ENCODE measurements at places on chromosomes 1 and 21. TPM values are rescaled to one million over a fixed set of nuclear protein-coding genes. Genes with fewer than 3 reads are reported as not detected.

TSPEAR gene
- 1.5 TPM for polyA plus RNA-seq

CASQ1 gene
- polyA plus RNA-seq, result 0.33 TPM

CR1 gene
- polyA plus RNA-seq, result 18.0 TPM

MCOLN2 gene
- 0.93 TPM for polyA plus RNA-seq

VWA5B1 gene
- polyA plus RNA-seq, result 5.4 TPM

SRSF11 gene
- 325 TPM for polyA plus RNA-seq

CTH gene
- 17.3 TPM for polyA plus RNA-seq

SLC45A1 gene
- 3.4 TPM for polyA plus RNA-seq

LMOD1 gene
- polyA plus RNA-seq, result 5.2 TPM

DNA sequence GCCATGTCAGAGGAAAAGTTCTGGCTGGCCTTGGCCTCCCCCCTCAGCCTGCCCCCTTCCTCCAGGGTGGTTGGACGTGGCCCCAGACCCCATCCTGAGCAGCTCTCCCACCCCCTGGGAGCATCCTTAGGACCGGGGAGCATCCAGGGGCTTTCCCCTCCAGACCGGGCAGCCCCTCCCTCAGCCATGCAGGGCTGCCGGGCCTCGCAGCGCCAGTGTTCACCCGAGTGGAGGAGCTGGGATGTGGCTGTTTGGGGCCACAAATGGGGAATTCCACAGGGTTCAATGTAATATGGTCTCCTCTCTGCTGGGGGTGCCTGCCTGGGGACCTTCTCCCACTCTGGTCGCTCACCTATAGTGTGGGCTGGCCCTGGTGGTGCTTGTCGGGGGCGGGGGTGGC is 4.2 kb upstream of the PFKL start:
- no peak for DNase-seq

GRCh38 chr1:117215733-117216462 is 5.2 kb upstream of the VTCN1 start:
- DNase-seq, result no peak

GRCh38 chr1:77925518-77925917 is 37.1 kb downstream of the NEXN start:
- DNase-seq, result no peak

GRCh38 chr21:15730484-15731242 is 881 bp downstream of the USP25 start:
- no peak for DNase-seq

DNA sequence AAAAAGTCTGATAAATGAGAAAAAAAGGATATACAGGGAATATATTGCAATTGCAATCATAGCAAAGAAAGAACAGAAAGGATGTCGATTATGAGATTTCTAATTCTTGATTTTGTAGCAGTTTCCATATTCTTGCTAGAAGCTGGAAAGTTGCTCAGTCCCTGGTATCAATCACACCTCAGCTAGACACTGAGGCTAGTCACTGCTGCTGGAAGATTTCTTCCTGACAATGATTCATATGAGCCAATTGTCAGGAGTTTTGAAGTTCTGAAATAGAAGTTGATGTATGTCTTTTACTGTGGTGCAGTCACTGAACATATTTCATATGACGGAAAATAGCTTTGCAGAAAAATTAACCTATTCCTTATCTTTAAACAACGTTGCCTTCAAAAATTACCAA is 208.4 kb upstream of the C1orf105 start:
- no peak for DNase-seq

DNA sequence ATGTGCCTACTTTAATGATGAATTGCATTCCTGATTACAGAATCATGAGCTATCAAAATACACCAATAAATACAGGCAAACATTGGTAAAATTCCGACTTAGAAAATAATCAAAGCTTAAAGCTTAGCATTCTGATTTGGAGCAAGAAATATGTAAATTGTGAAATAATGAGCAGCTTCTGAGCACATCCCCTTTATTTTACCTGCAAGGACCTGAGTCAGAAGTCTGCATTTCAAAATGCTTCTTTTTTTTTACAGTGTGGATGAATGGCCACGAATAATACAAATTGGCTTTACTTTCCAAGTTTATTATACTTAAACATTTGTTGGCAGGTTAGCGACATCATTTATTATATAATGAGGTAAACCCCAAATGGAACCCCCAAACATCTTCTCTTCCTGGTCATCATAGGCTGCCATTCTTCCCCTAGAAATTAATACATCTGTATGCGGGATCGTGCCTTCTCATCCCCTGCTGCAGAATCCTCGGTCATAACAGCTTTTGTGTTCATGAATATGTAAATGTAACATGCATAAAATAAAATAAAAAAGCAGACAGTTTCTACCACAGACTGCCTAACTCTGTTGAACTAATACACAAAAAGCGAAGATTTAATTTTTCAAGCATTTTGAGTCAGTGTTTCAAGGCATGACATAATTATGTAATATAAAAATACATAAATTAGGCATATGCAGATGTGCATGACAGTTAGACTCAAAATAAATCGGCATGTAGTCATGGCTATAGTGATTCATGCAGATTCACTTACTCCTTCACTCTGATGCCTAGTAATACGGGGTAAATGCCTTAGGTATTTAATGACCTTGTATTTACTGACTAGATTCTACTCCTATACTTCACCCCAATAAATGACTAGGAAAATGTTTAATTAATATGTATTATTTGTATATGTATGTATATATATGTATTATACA is 339.7 kb downstream of the USP25 start:
- no peak for DNase-seq

DNA sequence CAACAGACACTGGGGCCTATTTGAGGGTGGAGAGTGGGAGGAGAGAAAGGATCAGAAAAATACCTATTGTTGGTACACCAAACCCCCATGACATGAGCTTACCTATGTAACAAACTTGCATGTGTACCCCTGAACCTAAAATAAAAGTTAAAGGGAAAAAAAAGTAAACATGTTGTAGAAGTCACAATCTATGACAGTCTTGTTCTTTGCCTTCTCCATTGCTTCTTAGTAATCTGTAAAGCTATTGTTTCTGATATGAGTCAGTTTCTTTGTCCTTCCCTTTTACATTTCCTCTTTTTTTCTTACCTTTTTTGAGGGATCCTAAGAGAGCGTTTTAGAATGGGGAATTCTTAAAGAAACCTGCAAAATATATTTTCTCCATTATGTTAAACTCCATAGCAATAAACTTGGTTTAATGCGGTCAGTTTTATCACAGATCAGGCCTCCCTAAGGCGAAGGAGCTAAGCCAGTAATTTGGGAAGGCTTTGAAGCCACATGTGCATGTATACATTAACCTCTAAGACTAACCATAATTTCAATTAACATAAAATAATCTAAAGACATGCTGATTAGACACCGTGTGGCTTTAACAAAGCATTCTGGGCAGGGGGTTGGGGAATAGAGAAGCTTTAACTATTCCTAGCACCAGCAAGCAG is 77.8 kb upstream of the C1orf105 start:
- DNase-seq, result no peak

GRCh38 chr1:229097356-229097755 is 173.6 kb upstream of the RAB4A start:
- DNase-seq, result no peak

DNA sequence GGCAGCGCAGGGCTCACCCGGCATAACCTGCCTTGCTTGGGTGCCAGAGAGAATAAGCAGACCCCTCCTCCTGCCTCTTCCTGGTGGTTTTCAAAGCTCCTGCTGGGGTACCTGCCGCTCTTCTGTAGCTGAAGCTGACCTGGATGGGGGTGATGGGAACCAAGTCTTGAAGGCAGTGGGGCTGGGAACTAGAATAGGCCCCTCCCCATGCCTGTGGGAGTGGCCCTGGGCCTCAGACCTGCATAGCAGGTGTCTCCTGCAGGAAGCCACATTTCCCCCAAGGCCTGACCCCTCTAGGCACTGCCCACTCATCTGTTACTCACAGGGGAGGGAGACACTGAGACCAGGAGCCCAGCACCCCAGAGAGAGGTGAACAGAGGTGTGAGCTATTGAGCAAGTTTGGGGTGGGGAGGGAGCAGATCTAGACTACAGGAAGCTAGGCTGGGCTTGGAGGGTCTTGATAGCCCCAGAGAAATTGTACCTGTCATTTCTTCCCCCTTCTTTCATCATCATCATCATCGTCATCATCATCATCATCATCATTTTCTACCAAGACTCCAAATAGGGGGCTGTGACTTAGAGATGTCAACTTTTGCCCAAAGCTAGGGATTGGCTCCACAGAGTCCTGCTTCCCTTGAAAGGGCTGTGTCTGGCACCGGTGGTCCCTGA is 10.1 kb downstream of the PADI1 start:
- no peak for DNase-seq

DNA sequence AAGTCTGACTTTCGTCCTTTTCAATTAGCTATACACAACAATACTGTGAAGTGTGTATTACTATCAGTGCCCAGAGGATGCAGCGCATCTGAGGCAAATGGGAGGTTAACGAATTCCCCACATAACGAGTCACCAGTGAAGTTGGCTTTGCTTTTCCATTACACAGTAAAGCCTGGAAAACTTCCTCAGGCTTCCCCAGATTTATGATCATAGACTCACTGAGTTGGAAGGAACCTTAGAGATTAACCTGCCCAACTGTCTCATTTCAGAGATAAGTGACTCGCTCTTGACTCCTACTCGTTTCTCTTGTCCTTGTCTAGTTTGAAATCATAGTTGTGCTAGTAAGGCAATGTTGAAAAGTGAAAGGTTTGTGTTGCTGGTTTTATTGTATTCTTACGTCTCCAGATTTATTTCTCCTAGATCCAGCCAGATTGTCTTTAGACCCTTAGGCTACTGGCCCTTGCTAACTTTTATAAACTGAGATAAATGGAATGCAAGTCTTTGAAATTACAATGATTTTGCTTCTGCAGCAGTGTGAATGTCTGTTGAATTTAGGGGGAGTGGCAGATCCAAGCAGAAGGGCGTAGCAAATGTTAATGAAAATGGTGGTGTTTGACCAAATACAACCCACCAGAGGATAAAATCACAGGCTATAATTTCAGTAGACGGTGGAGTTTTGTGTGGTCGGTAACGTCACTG is 17.3 kb downstream of the S1PR1 start:
- DNase-seq, result no peak

DNA sequence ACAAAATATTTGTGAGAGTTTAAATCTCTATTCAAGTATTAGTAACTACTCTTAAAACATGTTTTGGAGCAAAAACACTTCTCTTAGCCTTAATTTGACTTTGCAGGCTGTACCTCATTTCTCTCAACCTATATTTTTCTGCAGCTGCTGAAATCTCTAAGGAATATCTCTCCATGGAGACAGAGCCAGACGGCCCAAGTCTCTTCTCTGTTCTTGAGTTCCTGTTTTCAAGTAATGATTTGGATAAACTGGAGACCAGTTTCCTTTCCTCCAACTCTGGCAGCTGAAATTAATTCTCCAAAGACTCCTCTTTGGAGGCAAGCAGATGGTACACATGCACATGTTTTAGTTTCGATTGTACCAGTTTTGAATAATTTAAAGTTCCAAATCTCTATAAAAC is 659.7 kb upstream of the NEGR1 start:
- DNase-seq, result no peak

- DNase-seq, result no peak
Observed at GRCh38 chr1:161827786-161828185, 61.7 kb downstream of the ATF6 start.

DNA sequence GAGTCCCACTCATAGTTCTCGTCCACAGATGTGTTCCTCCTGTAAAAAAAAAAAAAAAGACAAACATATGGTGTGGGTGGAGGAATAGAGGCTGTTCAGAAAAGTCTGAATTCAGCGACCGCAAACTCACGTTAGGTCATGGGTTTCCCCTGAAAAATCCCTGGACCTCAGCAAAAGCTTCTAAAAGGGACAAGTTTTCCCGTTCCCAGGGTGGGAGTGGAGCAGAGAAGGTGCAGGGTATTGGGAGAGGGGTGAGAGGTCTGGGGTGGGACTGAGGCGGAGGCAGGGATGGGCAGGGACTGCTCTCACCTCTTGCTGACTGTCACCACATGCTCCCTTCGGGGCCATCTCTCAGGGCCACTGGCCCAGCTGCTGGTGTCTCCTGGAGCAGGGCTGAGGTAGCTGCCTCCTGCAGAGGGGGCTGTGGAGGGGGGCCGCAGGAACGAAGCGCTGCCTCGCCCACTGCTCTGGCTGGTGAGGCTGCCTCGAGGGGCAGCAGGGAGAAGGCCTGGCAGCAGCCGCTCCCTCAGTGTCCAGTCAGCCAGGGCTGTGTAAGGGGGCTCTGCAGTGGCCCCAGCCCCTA is 2.6 kb upstream of the TAGLN2 start:
- DNase-seq, result no peak

DNA sequence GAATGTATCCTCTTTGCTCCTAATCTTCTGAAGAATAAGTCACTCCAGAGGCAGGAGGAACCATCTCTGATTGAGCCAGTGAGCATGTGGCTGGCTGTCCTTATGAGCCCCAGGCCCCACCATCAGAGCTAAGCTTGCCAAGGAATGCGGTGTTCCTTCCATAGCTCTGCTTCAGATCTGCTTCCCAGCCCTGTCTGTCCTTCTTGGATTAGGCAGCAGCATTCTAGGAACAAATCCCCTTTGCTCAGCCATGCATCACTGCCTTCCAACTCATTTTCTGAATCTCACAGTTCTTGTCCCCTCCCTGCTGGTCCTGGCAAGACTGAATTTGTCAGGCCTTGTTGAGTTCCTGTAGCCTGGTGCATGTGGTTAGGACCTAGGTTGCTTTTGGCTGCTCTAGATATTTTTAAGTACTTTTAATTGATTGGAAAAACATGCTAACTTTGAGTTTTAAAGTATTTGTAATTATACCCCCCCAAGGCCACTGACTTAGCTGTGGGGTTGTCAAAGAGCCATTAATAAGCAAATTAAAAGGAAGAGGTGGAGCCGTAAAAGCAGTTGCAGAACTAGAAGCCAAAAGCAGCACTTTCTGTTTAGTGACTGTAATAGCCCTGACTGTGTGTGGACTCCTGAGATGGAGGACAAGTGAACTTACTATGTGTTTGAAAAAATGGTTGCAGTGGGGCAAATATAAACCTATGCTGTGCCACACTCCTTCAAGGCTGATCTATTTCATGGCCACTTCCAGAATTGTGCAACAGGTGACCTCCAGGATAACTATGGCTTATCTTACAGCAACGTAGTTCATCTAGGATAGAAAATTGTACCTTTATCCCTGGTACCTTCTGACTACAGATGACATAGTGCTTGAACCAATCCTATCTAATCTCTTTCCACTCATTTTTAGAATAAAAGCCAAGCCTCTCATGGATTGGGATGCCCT is 61.3 kb upstream of the BACH1 start:
- DNase-seq, result no peak

- DNase-seq, result no peak
Observed at GRCh38 chr1:162006081-162006480, 17.6 kb downstream of the OLFML2B start.

DNA sequence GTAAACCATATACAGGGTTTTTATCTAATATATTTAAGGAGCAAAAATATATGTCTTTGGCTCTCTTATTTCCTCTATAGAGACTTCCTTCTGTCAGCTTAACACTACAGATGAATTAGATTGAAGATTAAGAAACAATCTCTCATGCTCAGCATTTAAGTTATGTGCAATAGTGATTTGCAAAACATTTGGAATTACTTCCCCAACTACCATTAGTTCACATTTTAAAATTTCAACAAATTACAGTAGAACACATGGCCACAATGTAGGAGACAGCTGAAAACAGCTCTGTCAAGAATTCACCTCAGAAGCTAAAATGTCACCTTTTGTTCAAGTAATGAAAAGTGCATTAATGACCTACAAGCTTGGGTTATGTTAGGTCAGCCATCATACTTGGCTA is 177.9 kb downstream of the EIF4G3 start:
- no peak for DNase-seq

- DNase-seq, result no peak
Observed at GRCh38 chr1:77375990-77376389, 94.2 kb downstream of the AK5 start.
